ENCODE measurements at places on chromosomes 7 and 10. TPM values are rescaled to one million over a fixed set of nuclear protein-coding genes. Genes with fewer than 3 reads are reported as not detected.

The MPP7 gene
- total RNA-seq, result 2.7 TPM

The TMEM140 gene
- 12.1 TPM for total RNA-seq

The MYO1G gene
- total RNA-seq, result 0.09 TPM

The ACTL6B gene
- total RNA-seq, result not detected

The MRLN gene
- not detected for total RNA-seq

The SLC26A3 gene
- not detected for total RNA-seq

The FANK1 gene
- 2.3 TPM for total RNA-seq

The GIMAP1 gene
- total RNA-seq, result not detected

The FZD1 gene
- 28.7 TPM for total RNA-seq

The ERVW-1 gene
- total RNA-seq, result not detected

The LIPF gene
- total RNA-seq, result not detected

The MYPN gene
- 1.7 TPM for total RNA-seq

The RAMP3 gene
- total RNA-seq, result not detected

The NOBOX gene
- total RNA-seq, result not detected

The ENKUR gene
- total RNA-seq, result not detected

The STARD3NL gene
- 72.3 TPM for total RNA-seq

The KIAA1217 gene
- 12.5 TPM for total RNA-seq

The AFAP1L2 gene
- total RNA-seq, result 0.18 TPM

The GRID2IP gene
- not detected for total RNA-seq

The C10orf105 gene
- total RNA-seq, result not detected

The MLLT10 gene
- 36.1 TPM for total RNA-seq

The CHST15 gene
- total RNA-seq, result 5.6 TPM

The FLNC gene
- total RNA-seq, result 193 TPM

The DMBT1 gene
- total RNA-seq, result under 0.01 TPM

The NRG3 gene
- total RNA-seq, result not detected

The BLNK gene
- total RNA-seq, result not detected

The TMED4 gene
- total RNA-seq, result 78.5 TPM

The TSPAN12 gene
- total RNA-seq, result 5.6 TPM

The GPR141 gene
- total RNA-seq, result not detected

The SDK1 gene
- not detected for total RNA-seq

The TRIM74 gene
- not detected for total RNA-seq

The ETV1 gene
- 75.7 TPM for total RNA-seq

The TLX1 gene
- total RNA-seq, result not detected

The EEPD1 gene
- total RNA-seq, result 5.7 TPM

The NEBL gene
- total RNA-seq, result 4.3 TPM

The GIMAP7 gene
- total RNA-seq, result not detected

The SAP25 gene
- not detected for total RNA-seq

The PRSS37 gene
- not detected for total RNA-seq

The C10orf90 gene
- 1.1 TPM for total RNA-seq

The PRR15 gene
- 2.4 TPM for total RNA-seq

The OR13A1 gene
- not detected for total RNA-seq

The ADARB2 gene
- not detected for total RNA-seq

The R3HCC1L gene
- total RNA-seq, result 10.8 TPM

The CNPY1 gene
- not detected for total RNA-seq

The CALN1 gene
- total RNA-seq, result not detected

The GALNT17 gene
- total RNA-seq, result not detected

The FOXI2 gene
- not detected for total RNA-seq

The FGFR2 gene
- not detected for total RNA-seq

The PDE6C gene
- total RNA-seq, result not detected

The SKIDA1 gene
- 0.90 TPM for total RNA-seq

The TFAM gene
- total RNA-seq, result 43.7 TPM

The COG5 gene
- 53.1 TPM for total RNA-seq
